ENCODE measurements at places on chromosomes 3 and 15.

DNA sequence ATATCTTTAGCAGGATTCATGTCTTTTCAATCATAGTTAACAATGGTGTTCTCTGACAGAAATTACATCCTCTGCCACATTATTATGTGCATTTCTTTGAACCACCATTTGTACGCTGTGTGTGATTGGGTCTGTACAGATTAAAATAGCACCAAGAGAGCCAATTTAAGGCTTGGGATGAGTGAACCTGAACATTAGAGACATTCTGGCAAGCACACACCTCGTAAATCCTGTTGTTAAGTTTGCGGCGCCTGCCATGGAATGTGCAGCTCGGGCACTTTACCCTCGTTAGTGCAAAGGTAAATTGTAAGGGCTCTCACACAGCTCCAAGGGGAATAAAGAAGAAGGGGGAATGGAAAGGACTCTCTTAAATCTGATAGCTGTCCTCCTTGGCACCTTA is 482.4 kb upstream of the DPPA4 start:
- no peak for DNase-seq

DNA sequence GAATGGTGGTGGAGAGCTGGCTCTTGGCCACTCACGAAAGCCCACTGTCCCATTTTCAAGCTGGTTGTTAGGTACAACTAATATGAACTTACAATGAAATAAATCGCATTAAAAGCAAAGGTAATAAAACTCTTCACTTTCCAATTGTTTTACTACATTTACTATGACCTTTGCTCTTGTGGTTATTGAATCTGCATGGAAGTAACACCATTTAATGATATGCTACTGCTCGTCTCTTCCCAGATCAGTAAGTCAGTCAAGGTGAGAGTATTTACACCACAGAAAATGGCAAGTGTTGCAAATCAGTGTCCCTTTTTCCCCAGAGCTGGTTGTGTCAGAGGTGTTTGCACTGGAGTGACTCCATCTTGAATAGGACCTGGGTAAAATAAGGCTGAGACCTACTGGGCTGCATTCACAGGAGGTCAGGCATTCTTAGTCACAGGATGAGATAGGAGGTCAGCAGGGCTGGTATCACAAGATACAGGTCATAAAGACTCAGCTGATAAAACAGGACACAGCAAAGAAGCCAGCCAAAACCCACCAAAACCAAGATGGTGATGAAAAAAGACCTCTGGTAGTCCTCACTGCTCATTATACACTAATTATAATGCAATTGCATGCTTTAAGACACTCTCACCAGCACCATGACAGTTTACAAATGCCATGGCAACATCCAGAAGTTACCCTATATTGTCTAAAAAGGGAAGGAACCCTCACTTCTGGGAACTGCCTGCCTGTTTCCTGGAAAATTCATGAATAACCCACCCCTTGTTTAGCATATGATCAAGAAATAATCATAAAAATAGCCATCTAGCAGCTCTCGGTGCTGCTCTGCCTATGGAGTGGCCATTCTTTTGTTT is 57.6 kb downstream of the FRMD4B start:
- no peak for DNase-seq

DNA sequence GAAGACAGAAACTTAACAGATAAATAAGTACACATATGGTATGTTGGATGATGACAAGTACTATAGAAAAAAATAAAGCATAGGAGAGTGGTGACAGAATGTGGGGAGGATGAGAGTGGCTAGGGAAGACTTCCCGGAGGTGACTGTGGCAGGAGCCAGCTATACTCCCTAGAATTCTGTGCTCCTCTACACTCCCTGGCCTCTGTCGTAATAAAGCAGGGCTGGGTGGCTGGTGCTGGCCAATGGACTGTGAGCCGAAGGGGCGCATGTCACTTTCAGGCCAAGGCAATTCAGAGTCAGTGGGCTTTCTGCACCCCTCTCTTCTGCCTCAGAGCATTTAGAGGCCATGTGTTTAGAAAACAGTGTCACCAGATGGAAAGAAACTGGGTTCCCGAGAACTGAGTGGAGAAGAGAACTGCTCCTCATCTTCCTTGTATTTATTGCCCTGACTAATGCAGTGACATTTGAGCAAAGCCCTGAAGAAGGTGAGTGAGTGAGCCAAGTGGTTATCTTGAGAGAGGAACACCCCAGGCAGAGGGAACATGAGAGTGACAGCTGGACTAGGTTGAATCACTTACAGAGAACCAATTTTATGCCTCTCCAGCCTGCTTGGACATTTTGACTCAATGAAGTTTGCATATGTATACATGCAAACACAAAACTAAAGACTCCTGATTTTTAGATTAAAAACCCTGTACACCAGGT is 5.2 kb upstream of the VPS8 start:
- no peak for DNase-seq

DNA sequence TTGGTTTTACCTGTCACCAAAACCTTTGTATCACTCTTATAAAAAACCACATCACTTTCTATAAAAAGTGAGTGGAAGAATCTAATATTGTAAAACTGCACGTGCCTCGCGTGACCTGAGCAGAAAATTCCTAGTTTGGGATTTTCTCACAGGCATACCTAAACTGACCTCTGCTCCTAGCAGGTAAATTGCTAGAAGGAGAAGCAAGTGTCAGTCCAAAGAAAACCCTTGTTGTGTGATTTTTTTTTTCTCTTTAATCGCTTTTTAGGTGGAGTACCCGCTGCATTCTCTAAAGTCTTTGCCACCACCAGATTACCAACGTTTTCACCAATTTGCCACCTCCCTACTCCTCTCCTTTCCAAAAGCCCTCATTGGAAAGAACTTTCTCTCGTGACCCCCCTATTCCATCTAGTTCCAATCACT is 534 bp upstream of the UBE2E1 start:
- no peak for DNase-seq

GRCh38 chr3:7445331-7445730 is 584.4 kb downstream of the GRM7 start:
- no peak for DNase-seq

GRCh38 chr3:187900993-187901755 is 155.9 kb upstream of the BCL6 start:
- no peak for DNase-seq

DNA sequence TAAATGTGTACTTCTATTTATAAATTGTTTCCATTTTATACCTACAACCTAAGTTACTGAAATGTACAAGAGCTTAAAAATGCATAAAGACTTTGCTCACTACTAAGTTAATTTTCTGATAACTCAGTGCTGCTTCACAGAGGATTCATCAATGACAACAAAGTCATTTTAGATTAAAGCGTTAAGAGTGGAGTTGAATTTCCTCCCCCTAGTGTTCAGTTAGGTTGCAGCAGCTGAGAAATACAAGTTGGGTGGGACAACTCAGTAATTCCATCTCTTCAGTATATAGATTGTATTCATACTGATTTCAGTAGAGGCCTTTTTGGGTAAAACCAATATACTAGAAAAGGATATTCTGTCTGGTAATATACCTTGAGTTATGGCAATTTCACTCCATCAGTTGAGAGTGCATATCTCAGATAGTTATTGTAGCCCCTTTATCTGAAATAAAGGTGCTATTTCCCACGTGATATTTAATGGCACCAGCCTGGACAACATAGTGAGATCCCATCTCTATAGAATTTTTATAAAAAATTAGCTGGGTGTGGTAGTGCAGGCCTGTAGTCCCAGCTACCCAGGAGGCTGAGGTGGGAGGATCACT is 6.9 kb upstream of the RPL35A start:
- no peak for DNase-seq

Measured in activated CD4-positive, alpha-beta T cell treated with anti-CD3 and anti-CD28 coated beads for 24 hours (primary cell).